Fibroblast of skin of scalp (primary cell): ENCODE measurements at places on chromosomes 6 and 20.

- no peak for DNase-seq
Measured at GRCh38 chr20:19397666-19398065, 185.2 kb downstream of the SLC24A3 start.

- DNase-seq: no peak
Measured at GRCh38 chr6:143482593-143482992, 28.9 kb downstream of the FUCA2 start.

- DNase-seq: peak; percentile 38
Measured at GRCh38 chr6:17964633-17965032, 22.8 kb downstream of the KIF13A start.

DNA sequence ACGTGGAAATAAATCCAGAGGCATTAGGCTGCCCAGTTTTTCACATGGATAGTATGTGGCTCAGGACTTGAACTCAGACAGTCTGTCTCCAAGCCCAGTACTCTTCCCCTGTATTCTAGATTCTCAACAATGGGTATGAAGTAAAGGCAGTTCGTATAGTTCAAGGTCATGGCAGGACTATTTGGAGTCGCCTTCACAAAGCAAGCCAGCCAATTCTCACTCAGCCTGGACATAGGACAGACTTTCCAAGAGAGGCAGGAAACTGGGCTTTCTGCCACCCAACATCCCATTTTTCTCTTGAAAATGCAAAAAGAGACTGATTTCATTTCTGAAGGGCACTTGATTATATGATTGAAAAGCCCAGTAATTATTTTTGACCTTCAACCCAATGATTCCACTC, 111.0 kb downstream of the EDN1 start:
- DNase-seq: no peak

DNA sequence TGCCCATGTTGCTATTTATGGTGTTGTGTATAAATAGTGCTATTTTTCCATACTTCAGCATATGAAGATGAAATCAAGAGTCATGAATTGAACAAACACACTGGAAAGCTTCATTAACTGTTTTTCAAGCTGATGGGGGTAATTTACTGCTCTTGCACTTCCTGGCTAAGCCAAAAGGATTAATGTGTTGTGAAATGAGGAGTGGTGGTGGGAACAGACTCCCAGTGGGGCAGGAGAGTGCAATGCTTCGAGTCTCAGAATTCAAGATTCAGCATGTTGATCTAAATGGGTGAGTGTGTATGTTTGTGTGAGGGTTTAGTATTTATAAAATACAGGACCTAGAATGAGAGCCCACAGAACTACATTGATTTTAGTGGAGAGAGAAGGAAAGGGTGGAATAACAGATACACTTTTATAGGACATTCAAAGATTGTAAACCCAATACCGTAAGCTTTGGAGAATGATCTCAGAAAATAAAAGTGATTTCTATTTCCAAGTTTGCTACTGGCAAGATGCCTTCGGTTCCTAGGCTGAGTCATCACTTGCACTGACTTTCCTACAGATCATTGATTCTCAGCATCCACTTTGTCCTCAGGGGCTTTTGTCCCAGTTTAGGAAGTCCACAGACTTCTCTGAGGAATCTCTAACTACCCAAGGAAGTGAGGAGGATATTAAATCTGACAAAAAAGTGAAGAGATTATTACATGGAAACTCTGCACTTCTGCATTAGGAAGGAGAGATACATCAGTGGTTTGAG, 303.6 kb downstream of the TRDN start:
- DNase-seq: no peak

- no peak for DNase-seq
Measured at GRCh38 chr20:906703-907270, 9.3 kb downstream of the ANGPT4 start.

- DNase-seq: no peak
Measured at GRCh38 chr6:6856538-6857523, 250.9 kb upstream of the RREB1 start.

- no peak for DNase-seq
Measured at GRCh38 chr6:155033021-155033791, 38.1 kb downstream of the TIAM2 start.

DNA sequence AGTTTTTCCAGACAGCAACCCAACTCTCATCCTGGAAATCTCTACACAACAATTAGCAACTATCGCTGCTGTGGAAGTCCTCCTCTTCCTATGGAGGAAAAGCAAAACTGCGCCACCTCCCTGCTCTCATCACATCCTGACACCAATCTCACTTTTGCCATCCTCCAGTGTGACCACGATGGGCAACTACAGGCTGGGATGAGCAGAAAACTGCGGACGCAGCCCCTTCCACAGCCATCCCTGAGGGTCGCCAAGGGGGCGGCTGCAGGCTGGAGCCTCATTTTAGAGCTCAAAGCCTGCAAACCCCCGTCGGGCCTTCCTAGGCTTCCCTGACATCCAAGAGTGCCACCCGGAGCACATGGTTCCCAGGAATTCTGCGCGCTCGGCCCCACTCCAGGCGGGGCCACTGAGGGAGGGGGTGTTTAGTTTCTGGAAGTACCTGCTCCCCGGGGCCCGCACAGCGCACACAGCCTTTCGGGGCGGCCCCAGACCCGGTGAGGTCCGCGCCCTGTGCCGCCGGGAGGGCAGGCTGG, 1.2 kb downstream of the TCFL5 start:
- peak; percentile 40 for DNase-seq

DNA sequence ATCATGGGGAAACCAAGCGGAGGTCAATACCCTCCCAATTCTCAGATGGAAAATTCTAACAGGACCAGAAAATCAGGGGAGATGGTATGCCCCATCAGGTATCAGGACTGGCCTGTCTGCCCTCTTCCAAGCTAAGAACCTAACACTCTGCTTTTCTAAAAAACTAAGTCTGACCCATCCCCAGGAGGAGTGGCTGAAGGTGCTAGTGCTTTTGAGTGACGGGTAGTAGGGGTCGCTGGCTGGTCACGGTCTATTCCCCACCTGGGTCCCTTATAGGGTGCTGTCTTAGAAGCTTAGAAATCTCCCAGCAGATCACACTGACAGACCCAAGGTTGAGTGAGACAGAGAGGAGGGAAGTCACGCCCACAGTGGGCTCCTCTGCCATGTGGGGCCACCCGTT, 9.6 kb downstream of the ABHD16A start:
- no peak for DNase-seq

DNA sequence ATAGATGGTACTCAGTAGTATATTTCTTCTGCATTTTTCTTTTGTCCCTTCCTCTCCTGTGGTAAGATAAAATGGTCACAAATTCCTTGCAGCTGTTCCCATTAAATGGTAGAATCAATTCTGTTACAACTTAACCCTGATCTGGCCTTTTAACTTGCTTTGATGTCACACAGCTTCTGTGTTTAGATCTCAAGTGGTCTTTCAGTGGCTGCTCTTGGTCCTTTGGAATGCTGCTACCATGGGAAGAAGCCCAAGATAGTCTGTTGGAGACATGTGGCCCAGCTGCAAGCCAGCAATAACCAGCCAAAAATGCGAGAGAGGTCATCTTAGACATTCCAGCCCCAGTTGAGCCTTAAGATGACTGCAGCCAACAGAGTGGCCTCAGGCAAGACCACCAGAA, 429.7 kb downstream of the KIF16B start:
- no peak for DNase-seq

DNA sequence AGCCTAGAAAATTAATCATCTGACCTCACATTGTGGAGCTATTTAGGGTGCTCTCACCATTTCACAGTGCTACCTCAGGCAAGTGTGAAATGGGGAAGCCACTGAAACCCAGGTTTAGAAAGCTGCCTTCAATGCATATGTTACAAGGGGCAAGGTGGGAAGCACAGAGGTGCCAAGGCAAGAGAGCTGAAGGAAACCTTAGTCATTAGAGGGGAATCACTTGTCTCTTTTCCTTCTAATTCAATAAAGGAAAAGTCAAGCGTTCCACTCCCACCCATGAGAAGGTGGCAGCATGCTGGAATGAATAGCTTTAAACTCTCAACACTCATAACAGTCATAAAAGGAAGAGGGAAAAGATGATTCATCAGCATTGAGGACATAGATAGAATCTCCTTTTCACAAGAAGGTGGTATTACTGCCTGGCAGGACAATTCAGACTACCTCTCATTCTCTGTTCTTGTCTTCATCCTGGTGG, 251.9 kb upstream of the IRAK1BP1 start:
- DNase-seq: no peak

DNA sequence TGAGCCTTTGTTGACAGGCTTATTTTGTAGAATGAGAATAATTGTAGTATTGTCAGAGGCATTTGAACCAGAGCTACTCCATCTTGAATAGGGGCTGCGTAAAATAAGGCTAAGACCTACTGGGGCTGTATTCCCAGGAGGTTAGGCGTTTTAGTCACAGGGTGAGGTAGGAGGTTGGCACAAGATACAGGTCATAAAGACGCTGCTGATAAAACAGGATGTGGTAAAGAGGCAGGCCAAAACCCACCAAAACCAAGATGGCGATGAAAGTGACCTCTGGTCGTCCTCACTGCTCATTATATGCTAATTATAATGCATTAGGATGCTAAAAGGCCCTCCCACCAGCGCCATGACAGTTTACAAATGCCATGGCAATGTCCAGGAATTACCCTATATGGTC, 82.7 kb downstream of the PFDN4 start:
- no peak for DNase-seq
